T-helper 17 cell (primary cell): ENCODE measurements at places on chromosomes 4 and X. TPM values are rescaled to one million over a fixed set of nuclear protein-coding genes. Genes with fewer than 3 reads are reported as not detected.

PPEF2 gene
- total RNA-seq, result 0.10 TPM

CITED1 gene
- not detected for total RNA-seq

TMEM31 gene
- not detected for total RNA-seq

APELA gene
- total RNA-seq, result not detected

CT45A5 gene
- total RNA-seq, result not detected

BTC gene
- total RNA-seq, result not detected

SPACA5 gene
- not detected for total RNA-seq

MAGEA12 gene
- not detected for total RNA-seq

SORCS2 gene
- not detected for total RNA-seq

GUCY1A1 gene
- total RNA-seq, result 14.1 TPM

GRCh38 chr4:87531621-87532020, 2.4 kb upstream of the SPARCL1 start:
- no peaks in the 10 kb centered on the region for H3K4me1 ChIP-seq
- H3K4me3 ChIP-seq, result no peak overlapping the region
- no peak for DNase-seq
- H3K27ac ChIP-seq, result no peak overlapping the region
- peaks cover 18% of the 10 kb centered on the region for H3K27me3 ChIP-seq

DNA sequence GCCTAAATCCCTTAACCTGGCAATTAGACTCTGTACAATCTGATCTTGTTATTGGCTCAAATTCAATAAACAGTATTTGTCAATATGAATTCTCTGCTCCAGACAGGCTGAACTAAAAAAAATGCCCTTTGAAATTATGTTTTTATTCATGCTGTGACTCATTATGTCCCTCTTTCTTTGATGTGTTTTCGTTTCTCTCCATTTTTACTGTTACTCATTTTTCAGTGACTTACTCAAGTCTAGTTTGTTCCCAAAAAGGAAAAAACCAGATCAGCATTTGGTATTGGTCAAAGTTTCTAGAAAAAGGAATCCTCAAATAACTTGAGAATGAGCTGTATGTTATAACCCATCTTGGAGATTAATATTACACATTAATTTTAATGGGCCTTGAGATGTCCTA, 40.4 kb downstream of the UNC5C start:
- no peak overlapping the region for H3K4me3 ChIP-seq
- no peak for DNase-seq
- no peak overlapping the region for H3K27ac ChIP-seq

DNA sequence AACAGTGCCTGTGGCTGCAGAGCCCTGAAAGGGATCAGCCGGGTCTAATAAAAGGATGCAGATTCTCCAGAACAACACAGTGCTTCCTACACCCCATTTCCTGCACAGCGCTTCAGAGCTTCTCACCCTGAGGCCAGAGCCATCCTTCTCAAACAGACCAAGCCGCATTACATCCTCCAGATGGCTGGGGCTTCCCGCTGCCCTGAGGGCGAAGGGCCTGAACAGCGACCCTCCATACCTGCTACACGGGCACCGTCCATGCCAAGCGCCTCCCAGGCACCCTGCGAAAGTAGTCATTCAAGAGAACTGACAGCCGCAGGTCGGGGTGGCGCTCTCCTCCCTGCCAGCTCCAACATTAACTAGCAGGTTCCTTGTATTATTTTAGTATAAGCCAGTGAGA, 36.5 kb downstream of the ACOX3 start:
- DNase-seq, result no peak
- H3K27me3 ChIP-seq, result no peaks in the 10 kb centered on the region
- H3K36me3 ChIP-seq, result peaks cover 5% of the 10 kb centered on the region
- H3K4me3 ChIP-seq, result no peak overlapping the region
- peak overlapping the region; percentile 61 for H3K27ac ChIP-seq
- H3K4me1 ChIP-seq, result peaks cover 3% of the 10 kb centered on the region

- H3K36me3 ChIP-seq, result no peaks in the 10 kb centered on the region
- H3K27me3 ChIP-seq, result peaks cover 42% of the 10 kb centered on the region
- no peak for DNase-seq
- H3K4me1 ChIP-seq, result peaks cover 12% of the 10 kb centered on the region
- H3K27ac ChIP-seq, result peak overlapping the region; percentile 11
- H3K4me3 ChIP-seq, result no peak overlapping the region
These were observed 2.6 kb downstream of the FAM114A1 start for GRCh38 chr4:38870098-38870808.

DNA sequence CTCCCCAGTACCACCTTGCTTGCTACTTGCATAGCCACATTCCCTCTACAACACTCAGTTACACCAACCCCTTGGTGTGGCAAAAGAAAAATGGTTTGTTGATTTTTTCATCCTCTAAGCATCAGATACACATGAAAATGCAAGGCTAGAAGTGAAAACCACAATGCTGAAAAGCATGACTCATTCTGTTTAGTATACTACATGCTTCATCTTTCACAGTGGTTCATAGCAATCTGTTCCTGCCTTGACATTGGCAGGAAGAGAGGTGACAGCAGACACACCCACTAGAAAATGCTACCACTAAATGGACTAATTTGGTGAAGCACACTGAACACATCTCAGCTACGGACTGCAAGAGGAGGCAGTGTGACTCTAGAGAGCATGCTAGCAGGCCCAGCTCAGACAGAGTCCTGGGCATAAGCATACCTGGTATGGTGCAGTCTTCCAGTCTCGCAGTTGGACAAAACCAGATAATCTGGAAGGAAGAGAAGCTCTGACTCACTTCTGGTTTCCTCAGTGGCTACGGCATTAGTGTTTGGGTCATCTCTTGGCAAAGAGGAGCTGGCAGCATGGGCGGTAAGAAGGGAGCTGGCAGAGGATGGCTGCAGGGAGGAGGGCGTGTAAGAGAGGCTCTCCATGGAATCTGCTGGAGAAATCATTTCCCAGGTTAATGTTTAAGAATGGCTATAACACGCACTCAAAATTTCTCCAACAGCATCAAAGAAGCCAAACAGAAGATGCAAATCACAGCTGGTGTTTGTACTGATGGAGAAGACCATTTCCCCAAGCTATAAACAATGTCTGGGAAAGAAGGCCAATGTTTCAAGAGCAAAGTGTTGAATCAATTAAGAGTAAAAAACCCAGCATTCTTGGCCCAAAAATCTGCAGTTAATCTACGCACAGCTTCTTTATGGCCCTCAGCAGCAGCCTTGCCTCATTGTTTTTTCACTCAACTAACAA, 37.8 kb downstream of the GAB3 start:
- peak overlapping the region; percentile 88 for H3K4me3 ChIP-seq
- peak overlapping the region; percentile 90 for H3K27ac ChIP-seq
- peaks cover 31% of the 10 kb centered on the region for H3K4me1 ChIP-seq
- no peak for DNase-seq
- H3K27me3 ChIP-seq, result no peaks in the 10 kb centered on the region

GRCh38 chr4:152117520-152117919, 356.7 kb upstream of the GATB start:
- H3K36me3 ChIP-seq, result no peaks in the 10 kb centered on the region
- no peak overlapping the region for H3K4me3 ChIP-seq
- no peaks in the 10 kb centered on the region for H3K27me3 ChIP-seq
- peak overlapping the region; percentile 81 for H3K27ac ChIP-seq

GRCh38 chrX:23786268-23786815, 3.4 kb downstream of the SAT1 start:
- H3K4me1 ChIP-seq, result peaks cover 17% of the 10 kb centered on the region
- no peak for DNase-seq
- peak overlapping the region; percentile 39 for H3K4me3 ChIP-seq
- H3K27me3 ChIP-seq, result no peaks in the 10 kb centered on the region
- H3K36me3 ChIP-seq, result no peaks in the 10 kb centered on the region
- H3K27ac ChIP-seq, result peak overlapping the region; percentile 74

- no peak overlapping the region for H3K27ac ChIP-seq
- H3K4me3 ChIP-seq, result no peak overlapping the region
- no peaks in the 10 kb centered on the region for H3K4me1 ChIP-seq
- H3K36me3 ChIP-seq, result peaks cover 3% of the 10 kb centered on the region
These were observed 24.7 kb upstream of the SOD3 start for GRCh38 chr4:24770667-24771066.

DNA sequence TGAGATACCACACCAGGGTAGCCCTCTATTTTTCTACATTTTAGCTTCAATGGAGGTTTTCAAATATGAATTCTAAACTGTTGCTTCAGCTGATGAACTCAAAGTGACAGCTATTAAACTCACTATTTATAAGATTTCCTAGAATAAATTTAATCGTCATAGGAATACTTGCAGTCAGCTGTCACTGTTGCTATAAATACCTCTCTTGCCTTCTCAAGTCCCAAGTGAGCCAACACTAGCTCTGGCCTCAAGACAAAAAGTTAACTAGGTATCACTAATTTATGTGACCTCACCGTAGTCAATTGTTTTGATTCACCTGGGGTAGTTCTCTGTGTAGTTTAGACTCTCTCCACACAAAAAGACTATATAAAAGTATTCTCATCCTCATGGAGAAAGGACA, 34.3 kb upstream of the PROM1 start:
- no peak overlapping the region for H3K4me3 ChIP-seq
- no peak for DNase-seq
- peaks cover 30% of the 10 kb centered on the region for H3K27me3 ChIP-seq
- H3K36me3 ChIP-seq, result no peaks in the 10 kb centered on the region
- H3K4me1 ChIP-seq, result peaks cover 6% of the 10 kb centered on the region

GRCh38 chr4:34939073-34939472, 1305.2 kb downstream of the ARAP2 start:
- H3K27ac ChIP-seq, result no peak overlapping the region
- no peak overlapping the region for H3K4me3 ChIP-seq
- H3K27me3 ChIP-seq, result no peaks in the 10 kb centered on the region
- no peak for DNase-seq
- H3K36me3 ChIP-seq, result no peaks in the 10 kb centered on the region

DNA sequence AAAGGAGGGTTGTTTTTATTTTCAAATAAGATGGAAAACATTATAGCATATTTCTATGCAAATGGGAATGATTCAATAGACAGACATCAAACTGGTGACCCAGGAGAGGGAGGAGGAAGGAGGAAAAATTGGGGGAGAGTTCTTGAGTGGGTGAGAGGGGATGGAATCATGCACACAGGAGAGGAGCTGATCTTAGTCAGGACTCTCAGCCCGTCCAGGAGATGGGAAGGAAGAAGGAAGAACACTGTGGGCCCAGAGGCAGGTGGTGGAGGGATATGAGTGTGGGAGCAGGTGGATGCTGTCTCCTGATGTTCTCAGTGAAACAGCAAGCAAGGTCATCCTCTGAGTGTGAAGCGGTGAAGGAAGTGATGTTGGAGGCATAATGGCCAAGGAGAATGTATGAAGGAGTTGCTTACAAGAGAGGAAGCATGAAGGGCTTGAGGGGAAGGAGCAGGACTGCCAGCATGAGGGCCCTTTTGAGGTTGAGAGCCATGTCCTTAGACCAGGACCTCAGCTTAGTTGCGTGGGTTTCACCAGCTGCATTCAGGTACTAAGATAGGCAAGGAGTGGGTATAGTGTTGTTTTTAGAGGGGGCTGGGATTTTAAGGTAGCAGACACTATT, 161.7 kb upstream of the NAP1L5 start:
- H3K4me3 ChIP-seq, result no peak overlapping the region
- peaks cover 11% of the 10 kb centered on the region for H3K27me3 ChIP-seq
- DNase-seq, result no peak
- H3K36me3 ChIP-seq, result peaks cover 4% of the 10 kb centered on the region

DNA sequence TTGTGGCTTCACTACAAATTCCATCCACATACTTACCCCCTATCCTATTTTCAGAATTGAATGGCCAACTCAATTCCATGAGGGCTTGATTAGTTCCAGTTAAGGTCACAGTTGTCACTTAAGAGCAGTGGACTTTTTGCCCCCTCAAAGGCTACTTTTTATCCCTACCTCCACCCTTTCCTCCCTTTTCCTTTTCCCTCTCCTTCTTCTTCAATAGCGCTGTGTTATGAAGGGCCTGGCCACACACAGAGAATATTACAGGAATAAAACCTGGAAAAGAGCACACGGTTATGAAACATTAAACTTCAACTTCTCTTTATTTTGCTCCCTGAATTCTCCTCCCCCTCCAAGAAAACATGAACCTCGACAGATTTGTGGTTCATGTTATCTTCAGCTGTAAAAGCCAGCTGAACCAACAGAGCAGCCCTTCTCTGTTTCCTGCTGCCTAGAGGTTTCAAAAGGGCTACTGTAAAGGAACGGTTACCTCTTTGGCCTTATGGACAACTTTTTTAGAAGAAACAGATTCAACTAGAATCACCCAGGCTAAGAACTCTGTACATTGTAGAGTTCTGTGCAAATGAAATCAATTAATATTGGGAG, 87.0 kb upstream of the RPL34 start:
- no peak overlapping the region for H3K4me3 ChIP-seq
- H3K27ac ChIP-seq, result no peak overlapping the region
- no peaks in the 10 kb centered on the region for H3K27me3 ChIP-seq
- peaks cover 33% of the 10 kb centered on the region for H3K4me1 ChIP-seq
- H3K36me3 ChIP-seq, result no peaks in the 10 kb centered on the region

DNA sequence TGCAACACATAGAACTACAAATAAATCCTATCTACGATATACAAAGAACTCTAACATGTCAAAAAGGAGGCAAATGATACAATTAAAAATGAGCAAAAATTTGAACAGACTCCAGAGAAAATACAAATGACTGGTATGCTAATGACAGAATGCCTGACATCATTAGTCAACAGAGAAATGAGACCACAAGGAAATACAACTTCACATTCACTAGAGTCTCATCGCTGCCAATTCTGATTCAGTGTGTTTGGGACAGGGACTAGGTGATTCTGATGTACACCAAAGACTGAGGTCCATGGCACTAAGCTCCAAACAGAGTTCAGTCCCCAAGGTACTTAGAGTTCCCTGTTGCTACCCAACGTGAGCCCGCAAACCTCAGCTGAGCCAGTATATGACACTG, 23.4 kb downstream of the SLC2A9 start:
- peaks cover 13% of the 10 kb centered on the region for H3K4me1 ChIP-seq
- no peak for DNase-seq
- no peaks in the 10 kb centered on the region for H3K27me3 ChIP-seq
- H3K27ac ChIP-seq, result no peak overlapping the region
- peaks cover 5% of the 10 kb centered on the region for H3K36me3 ChIP-seq

GRCh38 chr4:185865901-185866328, 53.9 kb upstream of the SORBS2 start:
- peaks cover 17% of the 10 kb centered on the region for H3K27me3 ChIP-seq
- H3K36me3 ChIP-seq, result no peaks in the 10 kb centered on the region
- no peak overlapping the region for H3K4me3 ChIP-seq
- no peaks in the 10 kb centered on the region for H3K4me1 ChIP-seq
- no peak for DNase-seq

DNA sequence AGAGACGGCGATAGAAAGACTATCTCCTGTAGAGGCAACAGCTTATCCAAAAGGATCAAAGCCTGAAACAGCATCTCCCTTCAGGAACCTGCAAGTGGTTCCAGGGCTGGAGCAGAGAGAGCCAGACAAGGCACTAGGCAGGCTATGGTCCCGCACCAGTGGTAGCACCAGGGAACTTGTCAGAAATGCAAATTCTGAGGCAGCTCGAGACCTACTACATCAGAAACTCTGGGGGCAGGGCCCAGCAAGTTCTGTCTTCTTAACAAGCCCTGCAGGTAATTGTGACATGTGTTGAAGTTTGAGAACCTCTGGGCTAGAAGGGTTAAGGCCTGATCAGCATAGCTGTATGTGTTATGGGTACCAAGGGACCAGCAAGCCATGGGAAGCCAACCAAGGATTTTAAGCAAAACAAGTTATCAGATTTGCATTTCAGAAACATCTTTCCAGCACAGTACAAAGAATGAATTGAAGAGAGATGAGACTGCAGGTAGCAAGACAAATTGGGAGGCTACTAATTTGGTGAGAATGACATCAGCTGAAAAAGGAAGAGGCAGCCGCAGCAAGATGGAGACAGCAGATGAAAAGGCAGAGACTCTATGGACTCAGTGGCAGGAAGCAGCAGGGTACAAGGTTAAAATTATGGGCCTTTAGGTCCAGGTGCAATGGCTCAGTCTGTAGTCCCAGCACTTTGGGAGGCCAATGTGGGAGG, 139.7 kb downstream of the TSPAN5 start:
- peaks cover 3% of the 10 kb centered on the region for H3K36me3 ChIP-seq
- DNase-seq, result no peak
- H3K27me3 ChIP-seq, result no peaks in the 10 kb centered on the region
- H3K4me1 ChIP-seq, result peaks cover 44% of the 10 kb centered on the region
